ENCODE measurements at places on chromosomes 5 and 9.

- DNase-seq = no peak
Measured at GRCh38 chr5:40134883-40135520, 544.7 kb upstream of the PTGER4 start.

GRCh38 chr9:14307989-14308852, 5.7 kb downstream of the NFIB start:
- DNase-seq = no peak

DNA sequence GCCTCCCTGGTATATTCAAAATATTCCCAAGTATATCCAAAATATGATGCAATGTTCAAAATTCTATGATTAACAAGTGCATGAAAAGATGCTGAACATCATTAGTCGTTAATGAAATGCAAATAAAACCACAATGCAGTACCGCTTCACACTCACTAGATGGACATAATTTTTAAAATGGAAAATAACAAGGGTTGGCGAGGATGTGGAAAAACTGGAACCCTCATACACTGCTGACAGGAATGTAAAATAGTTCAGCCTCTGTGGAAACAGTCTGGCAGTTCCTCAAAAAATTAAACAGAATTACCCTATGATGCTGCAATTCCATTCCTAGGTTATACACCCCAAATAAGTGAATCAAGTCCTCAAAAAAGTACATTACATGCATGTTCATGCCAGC, 36.1 kb upstream of the MYOT start:
- DNase-seq = no peak

DNA sequence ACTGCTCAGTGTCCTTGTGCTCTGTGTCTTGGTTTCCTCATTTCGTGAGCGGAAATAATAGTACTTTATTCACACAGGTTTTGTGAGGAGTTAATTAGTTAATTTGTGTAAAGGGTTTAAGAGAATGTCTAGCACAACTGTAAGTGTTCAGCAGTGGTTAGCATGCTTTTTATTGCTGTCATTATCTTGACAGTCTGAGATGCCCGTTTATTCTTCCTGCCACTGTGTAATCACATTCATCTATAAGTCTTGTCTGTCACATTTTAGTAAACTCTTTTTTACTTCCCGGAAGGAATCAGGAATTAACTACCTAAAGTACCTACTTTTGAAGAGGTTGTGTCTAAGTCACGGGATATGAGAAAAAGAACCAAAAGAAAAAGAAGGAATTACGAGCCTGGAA, 38.0 kb downstream of the IQGAP2 start:
- DNase-seq = no peak

GRCh38 chr5:72555871-72556270, 48.7 kb upstream of the ZNF366 start:
- no peak for DNase-seq

GRCh38 chr5:76960004-76960625, 7.3 kb downstream of the CRHBP start:
- DNase-seq = no peak

GRCh38 chr5:149360272-149360671, 2.4 kb downstream of the PCYOX1L start:
- no peak for DNase-seq

DNA sequence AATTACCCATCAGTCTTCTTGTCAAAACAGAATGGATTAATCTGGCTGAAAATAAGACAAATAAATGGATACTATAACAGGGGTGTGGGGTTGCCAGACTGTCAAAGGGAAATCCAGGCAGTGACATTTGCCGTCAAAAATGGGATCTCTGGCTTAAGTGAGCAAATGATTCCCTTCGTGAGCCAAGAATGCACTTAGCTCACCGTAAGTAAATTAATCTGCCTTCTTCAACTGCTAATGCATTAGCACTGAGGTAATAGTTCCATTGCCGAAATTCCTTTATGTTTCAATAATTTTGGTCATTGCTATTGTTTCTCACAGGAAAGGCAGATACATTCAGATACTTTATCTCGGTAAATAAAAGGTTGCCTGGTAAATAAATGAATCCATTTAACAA, 377.8 kb downstream of the KIAA0825 start:
- no peak for DNase-seq

DNA sequence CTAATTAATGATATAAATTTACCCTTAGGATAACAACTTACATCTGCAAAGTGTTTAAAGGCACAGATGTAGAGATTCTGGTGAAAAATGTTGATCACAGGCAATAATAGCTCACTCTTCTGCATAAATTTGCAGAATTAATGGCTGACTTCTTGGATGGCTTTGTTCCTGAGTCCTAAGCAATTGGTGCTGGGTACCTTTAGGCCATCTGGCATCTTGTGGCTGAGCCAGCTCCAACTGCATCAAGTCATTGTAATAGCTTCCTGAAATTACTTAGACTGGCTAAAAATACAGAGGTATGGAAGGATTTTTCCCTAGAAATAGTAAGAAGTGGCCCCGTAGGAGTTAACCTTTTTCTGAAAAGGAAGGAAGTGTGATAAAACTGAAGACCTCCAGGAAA, 118.3 kb upstream of the MINAR2 start:
- DNase-seq = no peak

- no peak for DNase-seq
Measured at GRCh38 chr5:113178073-113178779, 201.6 kb downstream of the DCP2 start.

GRCh38 chr9:101403516-101404285, 5.0 kb downstream of the ZNF189 start:
- no peak for DNase-seq

DNA sequence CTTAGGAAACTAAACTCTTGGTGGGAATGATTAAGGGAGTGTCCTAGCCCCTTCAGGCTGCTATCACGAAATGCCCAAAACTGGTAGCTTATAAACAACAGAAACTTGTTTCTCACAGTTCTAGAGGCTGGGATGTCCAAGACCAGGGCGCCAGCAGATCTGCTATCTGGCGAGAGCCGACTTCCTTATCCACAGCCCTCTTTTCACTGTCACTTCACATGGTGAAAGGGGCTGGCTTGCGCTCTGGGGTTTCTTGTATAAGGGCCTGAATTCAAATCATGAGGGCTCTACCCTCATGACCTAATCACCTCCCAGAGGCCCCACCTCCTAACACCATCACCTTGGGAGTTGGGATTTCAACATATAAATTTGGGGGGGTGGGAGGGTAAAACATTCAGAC, 49.1 kb downstream of the IPPK start:
- DNase-seq = no peak

GRCh38 chr9:126302730-126303129, 23.9 kb upstream of the MVB12B start:
- no peak for DNase-seq

DNA sequence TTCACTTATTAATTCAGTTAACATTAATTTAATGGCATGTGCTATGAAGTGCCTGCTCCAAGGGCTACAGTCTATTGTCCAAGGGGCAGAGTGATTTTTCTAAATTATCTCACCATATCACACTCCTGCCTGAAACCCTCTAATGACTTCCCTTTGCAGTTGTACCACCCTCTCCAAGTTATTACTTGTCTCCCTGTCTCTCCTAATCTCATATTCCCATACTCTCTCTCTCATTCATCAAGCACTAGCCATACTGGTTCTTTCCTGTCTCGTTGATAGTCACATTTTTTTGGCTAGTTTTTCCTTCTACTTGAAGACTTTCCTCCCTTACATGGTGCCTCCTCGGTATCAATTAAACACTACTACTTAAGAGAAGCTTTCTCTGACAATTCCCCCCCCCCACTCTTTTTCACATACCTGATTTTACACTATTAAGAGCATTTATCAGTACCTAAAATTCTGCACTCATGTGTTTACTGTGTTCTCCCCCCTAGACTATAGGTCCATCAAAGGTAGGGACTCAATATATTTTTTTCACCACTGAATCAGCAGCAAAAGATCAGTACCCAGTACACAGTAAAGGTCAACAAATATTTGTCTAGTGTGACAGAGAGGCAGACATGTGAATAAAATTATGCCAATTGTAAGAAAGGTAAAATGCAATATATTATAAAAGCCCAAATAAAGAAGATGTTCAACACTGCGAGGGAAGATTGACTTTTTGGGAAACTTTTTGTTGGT, 19.0 kb downstream of the RICTOR start:
- DNase-seq = no peak

DNA sequence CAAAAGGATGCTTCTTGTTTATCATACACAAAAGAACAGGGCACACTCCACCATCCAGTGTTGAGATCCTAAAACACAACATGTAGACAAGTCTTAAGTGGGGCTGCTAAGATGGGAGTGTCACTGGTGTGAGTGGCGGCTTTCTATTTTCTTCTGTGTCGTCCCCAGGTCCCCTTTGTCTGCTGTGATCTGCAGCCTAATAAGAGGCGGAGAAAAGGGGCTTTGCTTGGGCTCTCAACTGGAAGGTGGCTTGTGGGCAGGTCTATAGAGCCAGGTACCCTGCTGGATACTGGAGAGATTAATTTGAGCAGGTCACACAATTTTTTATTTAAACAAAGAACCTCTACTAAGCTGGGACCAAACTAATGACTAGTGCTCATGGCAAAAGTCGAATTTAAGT, 126.1 kb upstream of the SAP30L start:
- no peak for DNase-seq

DNA sequence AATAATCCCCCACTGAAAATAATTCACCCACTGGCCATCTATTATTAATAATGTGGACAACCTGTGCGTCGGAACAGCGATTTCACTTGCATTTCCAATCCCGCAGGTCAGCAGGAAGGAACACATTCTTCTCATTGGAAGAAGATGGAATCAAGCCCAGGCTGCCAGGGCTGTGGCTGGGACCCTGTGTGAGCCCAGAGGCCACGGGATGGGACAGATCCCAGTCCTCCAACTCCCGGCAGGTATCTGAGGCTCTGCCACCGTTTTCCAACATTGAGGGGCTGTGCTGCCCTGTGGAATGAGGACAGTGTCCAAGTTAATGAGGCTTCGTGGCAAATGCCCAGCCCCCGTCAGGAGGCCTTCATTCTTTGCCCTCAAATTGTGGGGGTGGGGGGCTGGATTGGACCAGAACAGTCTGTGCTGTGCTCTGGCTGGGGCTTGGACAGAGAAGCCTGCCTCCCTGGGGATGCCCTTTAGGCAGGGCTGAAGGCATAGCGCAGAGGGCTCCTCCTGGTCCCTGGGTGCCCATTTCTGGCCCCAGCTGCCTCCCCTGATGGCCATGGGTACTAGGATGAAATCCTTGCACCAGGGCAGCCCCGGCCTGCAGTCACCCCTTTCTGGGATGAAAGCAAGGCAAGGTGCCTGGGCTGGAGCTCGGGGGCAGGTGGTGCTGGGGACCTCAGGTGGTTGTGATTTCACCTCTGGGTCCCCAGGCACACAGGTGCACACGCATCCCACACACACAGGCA, 195.0 kb upstream of the PPP1R26 start:
- no peak for DNase-seq

DNA sequence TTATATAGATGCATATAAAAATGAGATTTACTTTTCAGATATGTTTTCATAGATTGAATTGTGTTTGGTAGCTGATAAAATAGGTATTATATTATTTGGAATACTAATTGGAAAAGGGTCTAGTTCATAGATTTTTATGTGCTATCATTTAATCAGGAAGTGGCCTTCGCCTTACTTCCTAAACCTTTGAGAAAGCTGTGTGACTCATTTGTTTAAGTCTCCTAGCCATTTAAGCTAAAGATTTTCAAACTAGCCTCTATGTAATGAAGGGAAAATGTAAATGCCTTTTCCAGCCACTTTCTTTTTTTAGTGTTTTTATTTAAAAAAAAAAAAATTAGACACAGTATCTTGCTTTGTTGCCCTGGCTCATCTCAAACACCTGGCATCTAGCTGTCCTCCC, 97.5 kb downstream of the DMXL1 start:
- no peak for DNase-seq

DNA sequence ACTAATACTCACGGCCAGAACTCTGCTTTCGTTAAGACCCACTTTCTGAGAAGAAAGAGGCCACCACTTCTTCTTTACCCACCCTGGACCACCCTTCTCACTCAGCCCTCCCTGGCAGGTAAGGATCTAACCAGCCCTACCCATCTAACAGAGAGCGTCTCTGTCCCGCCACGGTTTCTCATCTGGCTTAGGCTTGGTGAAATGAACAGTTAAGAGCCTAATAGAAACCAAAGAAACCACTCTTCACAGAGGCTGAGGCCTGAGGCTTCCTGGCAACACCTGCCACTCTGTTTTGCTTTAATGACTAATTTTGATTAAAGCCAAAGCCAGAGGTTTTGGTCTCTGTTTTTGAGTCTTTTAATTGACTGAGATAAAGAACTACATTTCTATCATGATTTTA, 354.1 kb upstream of the SLC30A5 start:
- no peak for DNase-seq

- DNase-seq = no peak
Measured at GRCh38 chr5:150670948-150671310, 9.9 kb downstream of the MYOZ3 start.

GRCh38 chr9:34125681-34126206, 754 bp downstream of the DCAF12 start:
- no peak for DNase-seq

- no peak for DNase-seq
Measured at GRCh38 chr9:130587921-130588320, 8.5 kb downstream of the FUBP3 start.

- DNase-seq = no peak
Measured at GRCh38 chr9:136691316-136692184, 4.3 kb upstream of the AGPAT2 start.

DNA sequence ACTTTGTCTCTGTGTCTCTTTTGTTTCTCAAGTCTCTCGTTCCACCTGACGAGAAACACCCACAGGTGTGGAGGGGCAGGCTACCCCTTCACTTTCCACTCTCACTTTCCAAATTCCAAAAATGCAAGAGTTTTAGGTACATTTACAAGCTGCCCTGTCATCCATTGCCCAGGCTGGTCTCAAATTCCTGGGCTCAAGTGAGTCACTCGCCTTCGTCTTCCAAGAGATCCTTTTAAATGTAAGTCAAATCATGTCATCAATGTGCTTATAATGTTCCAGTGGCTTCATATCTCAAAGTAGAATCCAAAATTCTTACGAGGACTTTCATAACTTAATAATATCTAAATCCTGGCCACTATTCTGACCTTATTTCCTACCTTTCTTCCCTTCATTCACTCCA, 20.4 kb upstream of the UGCG start:
- DNase-seq = no peak
